ENCODE measurements at places on chromosomes 7 and 10.

DNA sequence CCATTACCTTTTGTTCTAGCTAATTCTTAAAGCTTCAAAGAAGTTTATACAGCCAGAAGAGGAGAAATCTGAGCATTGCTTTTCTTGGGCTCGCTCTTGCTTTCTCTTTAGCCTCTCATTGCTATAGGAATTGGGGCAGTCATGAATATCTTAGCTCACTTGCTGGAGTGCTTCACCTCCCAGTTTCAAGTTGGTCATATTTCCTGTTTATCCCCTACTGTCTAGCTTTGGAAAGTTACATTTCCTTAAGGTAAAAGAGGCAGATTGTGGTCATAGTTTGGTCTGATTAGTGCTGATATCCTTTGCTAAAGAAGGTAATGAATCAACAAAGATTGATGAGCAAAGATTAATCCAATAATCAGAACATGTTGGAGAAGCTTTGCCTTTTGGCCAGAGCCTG, 77.7 kb upstream of the GLI3 start:
- no peak for DNase-seq

- no peak for DNase-seq
These were observed 27.4 kb downstream of the POM121L12 start for GRCh38 chr7:53062796-53063195.

- no peak for DNase-seq
These were observed 611.8 kb downstream of the SORCS3 start for GRCh38 chr10:105252911-105253310.

- peak; percentile 39 for DNase-seq
These were observed 569 bp downstream of the CAV1 start for GRCh38 chr7:116525298-116525912.

GRCh38 chr7:95097291-95097690, 189.9 kb downstream of the PPP1R9A start:
- no peak for DNase-seq

DNA sequence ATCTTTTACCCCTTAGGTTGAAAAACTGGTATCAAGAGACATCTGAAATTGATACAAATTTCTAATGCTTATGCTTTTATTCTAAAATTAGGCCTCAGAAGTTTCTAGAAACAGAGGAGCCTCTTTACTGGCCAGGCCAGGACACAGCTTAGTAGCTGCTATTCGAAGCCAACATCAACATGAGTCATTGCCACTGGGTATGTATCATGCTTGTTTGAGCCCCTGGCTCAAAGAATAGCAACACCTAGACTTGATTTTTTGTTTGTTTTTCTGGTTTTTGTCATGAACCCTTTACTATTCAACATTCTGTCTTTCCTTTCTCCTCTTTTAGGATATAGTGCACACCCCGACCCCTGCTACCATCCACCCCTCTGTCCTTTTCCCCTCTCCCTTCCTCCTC, 90.9 kb upstream of the STK17A start:
- no peak for DNase-seq

DNA sequence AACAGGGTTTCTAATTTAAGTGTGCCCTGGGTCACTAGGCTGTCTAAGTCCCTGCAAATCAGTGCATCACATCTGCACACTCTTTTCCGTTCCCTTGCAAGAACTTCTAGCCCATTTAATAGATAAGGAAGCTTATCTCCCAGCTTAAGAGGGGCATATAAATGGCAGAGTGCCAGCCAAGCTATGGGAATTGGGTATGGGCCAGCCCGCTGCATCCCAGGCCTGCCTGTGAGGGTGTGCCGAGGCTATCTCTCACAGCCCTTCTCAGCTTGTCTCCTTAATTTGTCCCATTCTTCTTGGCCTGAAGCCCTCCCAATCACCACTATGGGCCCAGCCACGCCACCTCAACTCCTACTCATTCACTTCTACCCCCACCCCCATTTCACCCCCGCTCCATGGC, 14.7 kb downstream of the AQP1 start:
- no peak for DNase-seq

DNA sequence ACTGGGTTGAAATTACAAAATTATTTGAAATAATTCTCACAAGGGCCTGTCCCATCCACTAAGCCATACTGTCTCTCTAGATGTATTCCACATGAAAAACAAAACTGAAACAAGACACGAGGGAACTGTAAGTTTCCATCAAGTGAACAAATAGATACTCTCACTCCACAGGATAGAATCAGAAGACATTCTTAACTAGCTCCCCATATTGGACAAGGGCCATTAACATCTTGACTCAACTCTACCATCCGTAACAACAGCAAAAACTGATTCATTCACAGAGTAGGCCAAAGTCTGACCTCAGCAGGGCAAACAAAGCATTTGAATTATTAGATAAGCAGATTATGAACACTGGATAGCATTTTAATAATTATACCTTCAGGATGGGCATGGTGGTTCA, 29.1 kb downstream of the UBE2H start:
- no peak for DNase-seq

DNA sequence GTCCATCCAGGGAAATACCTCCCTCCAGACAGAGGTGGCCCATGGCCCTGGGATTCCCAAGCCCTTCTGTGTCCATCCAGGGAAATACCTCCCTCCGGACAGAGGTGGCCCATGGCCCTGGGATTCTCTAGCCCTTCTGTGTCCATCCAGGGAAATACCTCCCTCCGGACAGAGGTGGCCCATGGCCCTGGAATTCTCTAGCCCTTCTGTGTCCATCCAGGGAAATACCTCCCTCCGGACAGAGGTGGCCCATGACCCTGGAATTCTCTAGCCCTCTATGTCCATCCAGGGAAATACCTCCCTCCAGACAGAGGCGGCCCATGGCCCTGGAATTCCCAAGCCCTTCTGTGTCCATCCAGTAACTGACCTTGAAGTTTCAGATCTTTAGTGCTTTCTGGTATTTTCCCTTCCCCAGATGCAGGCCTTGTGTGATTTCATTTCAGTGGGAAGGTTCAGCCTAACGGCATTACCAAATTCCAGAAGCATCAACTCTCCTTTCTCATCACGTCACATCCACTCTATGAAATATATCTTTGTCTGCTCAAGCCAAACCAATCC, 28.8 kb upstream of the DIP2C start:
- DNase-seq: no peak
